Stimulated activated CD8-positive, alpha-beta memory T cell treated with anti-CD3 and anti-CD28 coated beads, Interleukin-4, amount 100 ng/mL, for 4 hours (primary cell): ENCODE measurements at places on chromosomes 7 and 10.

DNA sequence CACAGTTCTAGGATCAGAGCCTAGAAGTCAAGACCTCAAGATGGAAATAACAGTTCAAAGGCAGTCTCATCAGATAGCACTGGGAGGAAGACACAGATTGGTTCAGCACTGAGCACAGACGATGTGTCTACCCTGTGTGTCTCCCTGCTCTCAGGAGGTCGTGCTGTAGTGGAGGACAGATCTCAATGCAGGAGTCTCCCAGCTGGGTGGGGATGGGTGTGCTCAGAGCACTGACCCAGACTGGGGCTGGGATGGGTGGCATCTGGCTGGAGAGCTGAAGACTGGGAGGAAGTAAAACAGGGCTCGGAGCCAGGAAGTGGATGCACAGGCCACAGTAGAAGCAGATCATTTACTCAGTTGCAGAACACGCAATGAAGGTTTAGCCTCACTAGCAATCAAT lies 69.5 kb upstream of the GDF10 start:
- no peak for DNase-seq

GRCh38 chr10:67141300-67141699 lies 215.5 kb downstream of the LRRTM3 start:
- no peak for DNase-seq

- DNase-seq = no peak
Measured at GRCh38 chr10:27643301-27643700, 102.3 kb downstream of the MKX start.

DNA sequence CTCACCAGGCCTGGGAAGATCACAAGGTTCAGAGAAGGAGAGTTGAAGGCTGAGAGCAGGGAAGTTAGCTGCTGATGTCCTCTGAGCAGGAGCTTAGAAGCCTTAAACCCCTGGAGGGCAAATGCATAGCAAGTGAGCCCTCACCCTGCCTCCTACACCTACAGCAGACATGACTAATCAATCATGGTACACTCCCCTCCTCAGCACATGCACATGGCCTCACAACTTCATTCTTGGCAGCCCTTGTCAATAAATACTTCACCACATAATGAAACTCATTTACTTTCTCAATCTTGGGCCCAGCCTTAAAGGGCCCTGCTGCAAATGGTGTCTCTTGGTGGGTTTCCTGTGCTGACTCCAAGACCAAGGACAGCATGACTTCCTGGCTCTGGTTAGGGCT lies 12.9 kb downstream of the MMRN2 start:
- DNase-seq = no peak

DNA sequence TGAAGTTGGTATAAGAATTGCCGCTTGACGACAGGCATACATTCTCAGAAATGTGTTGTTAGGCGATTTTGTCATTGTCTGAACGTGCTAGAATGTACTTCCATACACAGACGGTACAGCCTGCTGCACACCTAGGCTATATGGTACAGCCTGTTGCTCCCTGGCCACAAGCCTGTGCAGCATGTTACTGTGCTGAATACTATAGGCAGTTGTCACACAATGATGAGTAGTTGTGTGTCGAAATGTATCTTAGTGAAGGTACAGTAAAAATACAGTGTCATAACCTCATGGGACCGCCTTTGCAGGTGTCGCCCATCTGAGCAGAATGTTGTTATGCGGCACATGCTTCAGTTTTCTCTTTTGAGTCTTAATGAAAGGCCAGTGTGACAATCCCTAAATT lies 66.5 kb downstream of the SHH start:
- no peak for DNase-seq

GRCh38 chr10:59242991-59243390 lies 66.5 kb downstream of the PHYHIPL start:
- DNase-seq = no peak

DNA sequence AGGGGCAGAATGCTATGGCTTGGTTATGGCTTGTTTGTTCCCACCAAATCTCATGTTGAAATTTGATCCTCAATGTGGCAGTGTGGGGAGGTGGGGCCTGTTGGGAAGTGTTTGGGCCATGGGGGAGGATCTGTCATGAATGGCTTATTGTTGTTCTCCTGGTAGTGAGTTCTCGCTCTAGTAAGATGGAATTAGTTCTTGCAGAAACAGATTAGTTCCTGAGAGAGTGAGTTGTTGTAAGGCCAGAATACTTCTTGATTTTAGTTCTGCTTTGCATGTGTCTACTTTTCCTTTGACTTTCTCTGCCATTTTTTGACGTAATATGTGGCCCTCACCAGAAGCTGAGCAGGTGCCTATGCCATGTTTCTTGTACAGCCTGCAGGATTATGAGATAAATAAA lies 188.2 kb downstream of the KIF20B start:
- no peak for DNase-seq

GRCh38 chr10:18087355-18087754 lies 52.9 kb upstream of the CACNB2 start:
- no peak for DNase-seq

DNA sequence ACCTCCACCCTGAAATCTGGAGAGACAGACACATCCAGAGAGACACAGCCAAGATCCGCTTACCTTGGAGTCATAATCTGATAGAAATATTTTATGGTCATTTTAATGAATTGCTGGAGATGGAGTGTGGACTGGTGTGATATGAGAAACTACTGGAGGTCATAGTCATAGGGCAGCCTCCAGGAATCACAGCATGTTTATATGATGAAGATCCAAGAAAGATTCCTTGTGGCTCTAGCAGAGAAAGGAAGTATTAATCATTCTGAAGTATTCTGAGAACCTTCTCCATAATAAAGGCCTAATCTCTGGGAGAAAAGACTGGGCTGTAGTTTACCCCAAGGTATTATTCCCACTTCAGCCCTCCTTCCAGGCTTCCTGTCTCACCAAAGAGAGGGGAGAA lies 38.0 kb downstream of the POLR1F start:
- DNase-seq = no peak

DNA sequence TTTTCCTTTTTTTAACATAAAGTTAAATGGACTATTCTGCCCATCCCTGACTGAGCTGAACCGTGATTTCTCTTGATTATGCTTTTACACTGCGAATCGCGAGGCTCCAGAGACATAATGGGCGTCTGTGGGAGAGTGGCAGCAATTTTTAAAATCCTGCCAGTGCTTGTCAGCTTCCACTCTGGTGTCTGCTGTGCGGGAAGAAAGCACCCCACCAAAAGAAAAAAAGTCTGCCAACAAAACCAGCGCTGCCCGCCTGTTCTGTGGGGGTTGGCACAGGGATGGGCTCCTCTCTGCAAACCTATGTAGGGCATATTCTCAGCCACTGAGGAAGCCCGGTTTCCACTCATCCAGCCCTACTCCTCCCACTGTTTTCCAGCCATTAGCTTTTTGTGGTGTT lies 592.3 kb upstream of the GALNT17 start:
- no peak for DNase-seq

GRCh38 chr7:27239387-27240014 lies 3.1 kb upstream of the EVX1 start:
- DNase-seq = no peak

GRCh38 chr10:69677985-69678654 lies 48.1 kb downstream of the FAM241B start:
- DNase-seq = no peak

DNA sequence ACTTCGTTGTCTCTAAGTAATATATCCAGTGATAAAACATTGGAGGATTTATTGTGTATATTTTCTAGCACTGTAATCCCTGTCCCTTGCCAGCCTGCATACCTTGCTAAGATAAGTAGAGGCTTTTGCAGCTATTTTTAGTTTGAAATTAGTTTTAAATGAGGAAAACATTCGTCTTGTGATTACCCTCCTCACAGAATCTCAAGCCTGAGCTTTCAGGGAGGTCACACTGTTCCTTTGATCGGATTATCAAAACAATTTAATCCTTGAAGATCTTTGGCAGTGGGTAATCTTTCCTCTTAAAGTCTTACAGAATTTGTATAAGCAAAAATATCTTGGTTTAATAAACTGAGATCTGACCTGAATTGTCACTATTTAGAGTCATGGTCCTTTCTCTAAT lies 897.0 kb upstream of the CELF2 start:
- DNase-seq = no peak

GRCh38 chr7:21986096-21986495 lies 40.4 kb upstream of the CDCA7L start:
- no peak for DNase-seq

DNA sequence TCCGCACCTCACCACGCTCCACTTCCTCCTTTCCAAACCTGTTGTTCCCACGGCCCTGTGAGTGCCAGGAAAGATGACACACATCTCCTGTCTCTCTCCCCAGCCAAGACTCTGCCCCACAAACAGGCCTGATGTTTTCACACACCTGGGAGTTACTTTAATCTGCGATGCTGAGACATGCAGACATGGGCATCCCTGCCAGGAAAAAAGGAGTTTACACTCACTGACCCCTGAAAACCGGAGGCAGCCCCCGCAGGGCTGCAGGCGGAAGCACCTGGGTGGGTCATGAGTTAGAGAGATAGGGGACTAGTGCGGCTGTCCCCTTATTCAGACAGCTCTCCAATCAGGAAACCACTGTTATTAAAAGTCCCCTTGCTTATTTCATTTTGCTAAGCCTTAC lies 106.4 kb upstream of the CARD11 start:
- DNase-seq = no peak

DNA sequence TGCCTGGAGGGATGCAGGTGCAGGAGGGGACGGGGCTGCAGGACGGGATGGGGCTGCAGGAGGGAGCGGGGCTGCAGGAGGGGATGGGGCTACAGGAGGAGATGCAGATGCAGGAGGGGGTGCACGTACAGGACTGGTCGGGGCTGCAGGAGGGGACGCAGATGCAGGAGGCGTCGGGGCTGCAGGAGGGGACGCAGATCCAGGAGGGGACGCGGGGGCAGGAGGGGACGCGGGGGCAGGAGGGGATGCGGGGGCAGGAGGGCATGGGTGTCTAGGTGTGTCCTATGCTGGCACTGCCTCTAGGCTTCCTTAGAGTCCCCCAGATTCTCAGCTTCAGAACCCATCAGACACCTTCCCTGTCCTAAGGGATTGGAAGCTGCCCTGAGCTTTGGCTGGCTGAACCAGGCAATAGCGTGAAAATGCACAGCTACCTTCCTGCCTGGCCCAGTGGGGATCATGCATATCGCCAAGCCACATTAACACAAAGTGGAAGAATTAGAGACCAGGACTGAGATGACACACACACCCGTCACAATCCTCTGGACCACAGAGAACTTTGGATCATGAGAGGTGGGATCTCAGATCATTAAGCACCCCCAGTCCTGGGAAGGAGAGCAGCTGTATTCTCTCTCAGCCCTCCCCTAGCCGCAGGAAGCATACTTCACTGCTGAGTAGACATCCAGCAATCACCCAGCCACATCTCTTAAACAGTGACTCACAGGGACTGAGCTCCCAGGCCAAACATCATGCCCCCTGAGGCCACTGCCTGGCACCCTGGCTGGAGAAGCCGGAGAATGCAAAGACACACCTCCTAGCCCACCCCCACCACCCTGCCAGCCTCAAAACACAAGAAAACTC lies 67.3 kb downstream of the VWA2 start:
- DNase-seq = no peak

- no peak for DNase-seq
Measured at GRCh38 chr7:40468891-40469864, 334.4 kb downstream of the SUGCT start.

- DNase-seq = no peak
Measured at GRCh38 chr10:54758791-54759190, 42.2 kb downstream of the PCDH15 start.

- no peak for DNase-seq
Measured at GRCh38 chr7:141568227-141568626, 17.0 kb downstream of the AGK start.

- DNase-seq = no peak
Measured at GRCh38 chr10:124453960-124454610, 4.2 kb upstream of the NKX1-2 start.

DNA sequence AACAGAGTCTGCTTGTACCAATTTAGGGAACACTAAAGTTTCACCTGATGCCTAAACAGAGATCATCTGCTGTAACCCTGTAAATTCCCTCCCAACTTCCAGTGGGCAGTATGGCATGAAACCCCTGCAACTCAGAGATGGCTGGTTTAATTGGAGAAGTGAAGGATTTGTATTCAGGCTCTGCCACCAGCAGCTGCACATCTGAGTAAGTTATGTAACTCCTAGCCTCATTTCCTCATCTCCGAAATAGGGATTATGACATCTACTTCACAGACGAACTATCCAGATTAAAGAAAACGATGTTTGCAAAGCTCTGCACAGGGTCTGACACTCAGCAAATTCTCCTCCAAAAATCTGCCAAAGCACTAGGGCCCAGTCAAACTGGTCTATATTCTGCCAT lies 493.0 kb downstream of the KCNMA1 start:
- no peak for DNase-seq

DNA sequence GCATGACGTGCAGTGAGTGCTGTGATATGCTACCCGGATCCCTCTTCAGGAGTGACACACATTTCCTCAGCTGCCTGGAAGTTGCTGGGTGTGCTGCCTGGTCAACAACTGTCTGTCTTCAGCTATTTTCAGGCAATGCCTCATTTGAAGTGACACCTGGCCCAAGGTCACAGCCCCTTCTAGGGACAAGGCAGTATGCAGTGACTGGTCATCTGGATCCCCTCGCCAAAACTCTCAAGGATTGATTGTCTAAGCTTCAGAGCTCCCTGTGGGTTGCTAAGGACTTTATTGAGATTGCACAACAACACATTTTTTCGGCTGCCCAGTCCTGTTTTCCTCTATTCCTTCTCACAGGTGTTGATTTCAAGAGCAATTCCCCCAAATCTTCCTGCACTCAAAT lies 108.8 kb downstream of the GNAI1 start:
- no peak for DNase-seq

DNA sequence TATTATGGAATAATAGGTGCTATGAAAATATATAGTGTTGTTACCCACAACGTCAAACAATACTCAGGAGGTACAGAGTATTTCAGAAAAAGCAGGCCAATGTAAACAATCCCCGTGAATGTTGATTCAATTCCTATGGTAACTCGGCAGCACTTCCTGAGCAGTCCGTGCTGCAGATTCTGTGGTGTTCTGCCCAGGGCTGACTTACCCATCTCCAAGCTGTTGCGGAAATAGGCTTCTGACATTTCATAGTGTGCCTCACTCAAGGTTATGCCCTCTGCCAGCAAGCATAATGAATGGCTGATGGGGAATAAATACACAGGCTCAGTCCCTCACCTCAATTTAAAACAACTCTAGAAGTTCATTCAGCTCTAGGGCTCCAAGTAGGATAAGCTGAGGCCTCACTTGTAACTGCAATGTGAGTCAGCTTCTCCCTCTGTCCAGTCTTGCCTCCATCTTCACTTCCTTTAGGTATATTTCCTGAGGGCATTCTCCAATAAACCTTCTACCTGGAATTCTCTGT lies 177.6 kb downstream of the GNAI1 start:
- no peak for DNase-seq

GRCh38 chr10:48981310-48981907 lies 41.8 kb upstream of the LRRC18 start:
- DNase-seq = no peak

DNA sequence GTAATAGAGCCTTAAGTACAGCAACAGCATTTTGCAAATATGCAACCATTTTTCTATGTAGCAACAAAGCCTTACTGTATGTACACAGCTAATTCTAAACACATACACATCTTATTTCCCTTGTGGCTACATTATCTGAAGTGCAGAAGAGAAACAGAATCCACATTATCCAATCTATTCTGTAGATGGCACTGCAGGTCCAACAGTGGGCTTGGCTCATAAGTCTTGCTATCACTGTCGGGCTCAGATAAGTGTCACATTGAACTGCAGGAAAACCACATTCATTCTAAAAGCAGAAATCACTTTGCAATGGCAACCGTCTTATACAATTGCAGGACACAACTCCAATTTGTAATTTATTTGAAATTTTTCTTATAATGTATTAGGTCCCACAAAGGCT lies 109.8 kb upstream of the NOBOX start:
- no peak for DNase-seq

- DNase-seq = no peak
Measured at GRCh38 chr10:2852574-2853323, 214.6 kb upstream of the PFKP start.
